ENCODE measurements at places on chromosomes 16 and 17.

GRCh38 chr16:54546521-54546920 is 259.9 kb upstream of the IRX3 start:
- no peak for DNase-seq

- DNase-seq = no peak
Measured at GRCh38 chr17:48070195-48070594, 22.0 kb downstream of the NFE2L1 start.

GRCh38 chr17:56880133-56880532 is 33.7 kb downstream of the TRIM25 start:
- DNase-seq = no peak

- DNase-seq = no peak
Measured at GRCh38 chr16:20956319-20956718, 55.7 kb downstream of the LYRM1 start.

GRCh38 chr16:89246383-89246902 is 28.9 kb downstream of the ZNF778 start:
- DNase-seq = no peak

GRCh38 chr16:47694543-47694942 is 233.4 kb downstream of the PHKB start:
- DNase-seq = no peak

- DNase-seq = no peak
Measured at GRCh38 chr17:75245011-75245410, 16.4 kb downstream of the GGA3 start.

Measured in Karpas-422 (cell line).